ENCODE measurements at places on chromosomes 7 and 10.

DNA sequence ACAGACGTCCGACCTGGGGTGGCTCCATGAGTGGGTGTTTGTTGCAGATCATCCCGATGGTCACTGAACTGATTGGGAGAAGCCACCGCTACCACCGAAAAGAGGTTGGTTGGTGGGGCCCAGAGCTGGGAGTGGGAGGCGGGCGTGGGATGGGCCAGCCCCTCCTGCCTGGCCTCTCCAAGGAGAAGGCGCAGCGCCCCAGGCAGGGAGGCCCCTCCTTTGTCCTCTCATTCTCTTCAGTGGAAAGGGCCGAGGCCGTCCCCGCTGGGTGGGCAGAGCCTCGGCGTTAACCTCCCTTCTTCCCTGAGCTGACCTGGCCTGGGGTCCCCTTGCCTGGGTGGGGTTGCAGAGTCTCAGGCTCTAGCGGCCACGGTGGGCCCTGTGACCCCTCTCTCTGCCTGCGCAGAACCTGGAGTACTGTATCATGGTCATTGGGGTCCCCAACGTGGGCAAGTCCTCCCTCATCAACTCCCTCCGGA lies 5.2 kb downstream of the MTG1 start:
- no peak for DNase-seq

- no peak for DNase-seq
These were observed 57.4 kb upstream of the SDK1 start for GRCh38 chr7:3243680-3244079.

- DNase-seq = no peak
These were observed 65.5 kb downstream of the ATAD1 start for GRCh38 chr10:87752566-87752965.

DNA sequence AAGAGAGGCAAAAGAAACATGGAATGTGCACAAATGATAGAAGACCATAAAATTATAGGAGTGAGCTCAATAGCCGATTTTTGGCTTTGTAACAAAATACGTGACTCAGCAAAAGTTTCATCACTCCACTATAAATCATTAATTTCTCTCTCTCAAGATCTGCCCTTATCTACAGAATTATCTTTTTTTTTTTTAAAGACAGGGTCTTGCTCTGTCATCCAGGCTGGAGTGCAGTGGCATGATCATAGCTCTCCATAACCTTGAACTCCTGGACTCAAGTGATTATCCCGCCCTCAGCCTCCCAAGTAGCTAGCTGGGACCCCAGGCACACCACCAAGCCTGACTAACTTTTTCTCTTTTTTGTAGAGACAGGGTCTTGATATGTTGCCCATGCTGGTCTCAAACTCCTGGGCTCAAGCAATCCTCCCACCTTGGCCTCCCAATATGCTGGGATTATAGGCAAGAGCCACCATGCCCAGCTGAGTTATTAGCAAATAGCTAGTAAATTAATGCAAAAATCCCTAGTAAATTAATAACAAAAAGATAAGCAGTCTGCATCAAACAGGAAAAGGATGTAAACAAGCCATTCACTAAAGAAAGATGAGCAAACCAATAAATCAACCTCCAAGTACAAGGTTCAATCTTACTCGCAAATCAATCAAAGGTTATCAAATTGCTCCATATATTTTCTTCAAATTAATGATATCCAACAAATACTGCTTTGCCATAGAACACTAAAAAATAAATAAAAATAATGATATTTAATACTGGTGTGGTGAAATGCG lies 450.7 kb downstream of the PARD3 start:
- DNase-seq = no peak

DNA sequence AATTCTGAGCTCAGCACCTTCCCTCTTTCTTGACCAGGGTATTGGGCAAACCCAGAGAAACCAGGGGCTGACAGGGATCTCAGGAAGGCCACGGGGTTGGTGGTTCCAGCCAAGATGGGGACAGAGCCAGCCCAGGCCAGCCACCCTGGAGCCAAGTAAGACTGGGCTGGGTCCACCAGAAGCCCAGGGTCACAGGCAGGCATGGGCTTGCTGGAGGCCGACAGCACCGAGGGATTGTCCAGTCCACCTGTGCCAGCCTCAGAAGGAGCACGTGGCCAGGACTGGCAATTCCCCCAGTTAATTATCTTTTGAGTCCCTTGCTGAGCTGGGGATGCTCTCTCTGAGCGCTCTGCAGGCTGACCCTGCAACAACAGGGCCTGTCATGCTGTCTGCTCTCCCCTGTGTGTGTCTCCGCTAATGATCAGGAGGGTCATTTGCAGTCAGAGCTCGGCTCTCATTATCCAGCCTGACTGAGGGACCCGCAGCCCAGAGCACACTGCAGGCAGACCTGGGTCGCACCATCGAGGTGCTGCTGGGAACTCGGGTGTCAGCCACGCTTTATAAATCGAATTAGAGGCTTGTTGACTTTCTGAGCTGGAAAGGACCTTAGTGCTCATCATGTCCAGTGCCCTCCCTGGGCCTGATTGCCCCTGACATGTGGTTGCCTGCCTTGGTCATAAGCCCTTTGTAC lies 69.5 kb upstream of the PPIF start:
- DNase-seq = no peak

DNA sequence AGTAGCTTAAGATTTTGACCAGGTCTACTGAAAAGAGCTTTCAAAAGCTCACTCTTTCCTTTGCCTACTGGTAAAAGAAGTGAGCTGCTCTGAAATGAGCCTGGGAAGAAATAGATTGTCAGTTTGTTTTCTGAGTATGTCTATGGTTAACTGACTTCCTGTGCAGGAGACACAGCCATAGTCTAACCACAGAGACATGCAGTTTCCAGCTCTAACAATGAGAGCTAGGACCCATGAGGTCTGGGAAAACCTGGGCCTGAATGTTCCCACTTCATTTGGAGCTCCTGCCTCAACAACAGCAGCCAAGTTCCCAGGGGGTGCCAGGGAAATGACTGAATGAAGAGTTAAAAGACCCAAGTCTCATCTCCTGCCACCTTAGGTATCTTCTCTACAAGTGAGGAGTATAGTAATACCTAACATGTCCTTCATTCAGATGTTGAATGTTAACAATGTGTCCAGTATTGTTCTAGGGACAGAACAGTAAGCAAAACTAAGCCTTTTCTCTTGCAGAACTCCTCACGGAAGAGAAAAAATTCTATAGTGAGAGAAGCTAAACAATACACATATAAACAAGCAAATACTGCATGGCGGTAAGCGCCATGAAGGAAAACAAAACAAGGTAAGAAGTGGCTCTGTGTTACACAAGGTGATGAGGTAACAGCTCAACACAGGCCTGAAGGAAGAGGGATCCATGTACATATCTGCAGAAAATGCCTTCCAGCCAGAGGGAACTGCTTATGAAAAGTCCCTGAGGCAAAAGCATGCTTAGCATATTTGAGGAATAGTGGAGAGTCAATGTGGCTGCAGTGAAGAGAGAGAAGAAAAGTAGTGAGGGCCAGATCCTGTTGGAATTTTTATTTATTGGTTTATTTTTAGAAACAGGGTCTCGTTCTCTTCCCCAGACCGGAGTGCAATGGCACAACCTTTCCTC lies 26.4 kb upstream of the ANKRD1 start:
- DNase-seq = no peak
